Epithelial cell of esophagus (primary cell): ENCODE measurements at places on chromosomes 3 and 15.

DNA sequence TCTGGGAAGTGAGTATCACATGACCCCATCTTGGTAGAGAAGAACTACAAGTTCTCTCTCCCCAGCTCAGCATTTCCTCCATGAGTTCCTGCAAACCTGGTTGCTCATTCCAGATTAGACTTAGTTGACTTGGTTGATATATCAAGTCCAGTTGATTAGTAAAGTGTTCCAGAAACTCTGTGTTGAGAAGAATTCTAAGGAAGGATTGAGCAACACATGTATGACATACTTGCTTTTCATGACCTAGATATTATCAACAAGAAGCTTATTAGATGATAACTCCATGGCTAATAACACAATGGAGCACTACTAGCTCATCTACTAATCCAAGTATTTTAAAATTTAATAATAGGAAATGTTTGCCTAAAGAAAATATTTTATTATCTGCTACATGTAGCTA is 6.4 kb upstream of the EID1 start:
- DNase-seq, result peak; percentile 42

GRCh38 chr3:185992831-185993374 is 55.1 kb upstream of the TRA2B start:
- DNase-seq, result no peak

DNA sequence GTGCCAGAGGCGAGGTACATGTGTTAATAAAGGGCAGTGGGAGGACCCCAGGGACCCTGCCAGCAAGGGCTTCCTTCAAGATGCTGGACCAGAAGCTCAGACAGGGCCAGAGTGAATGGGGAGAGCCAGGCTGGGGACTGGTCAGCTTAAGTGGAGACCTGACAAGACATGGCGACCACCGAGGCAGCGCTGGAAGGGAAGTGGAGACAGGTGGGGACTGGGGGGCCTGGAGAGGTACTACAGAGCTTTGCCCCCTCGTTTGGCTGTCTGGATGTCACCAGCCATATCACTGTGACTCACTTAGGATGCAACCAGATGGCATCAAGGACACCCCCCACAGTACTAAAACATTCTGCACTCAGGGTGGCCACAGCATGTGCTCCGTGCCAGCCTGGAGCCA is 97.9 kb downstream of the ADCY5 start:
- no peak for DNase-seq

- peak; percentile 59 for DNase-seq
These were observed 110.1 kb downstream of the DNAH12 start for GRCh38 chr3:57434041-57434440.

- no peak for DNase-seq
These were observed 812.6 kb downstream of the ZPLD1 start for GRCh38 chr3:103247459-103247858.

- peak; percentile 13 for DNase-seq
These were observed 142.2 kb upstream of the ZNF385D start for GRCh38 chr3:21893242-21893641.

DNA sequence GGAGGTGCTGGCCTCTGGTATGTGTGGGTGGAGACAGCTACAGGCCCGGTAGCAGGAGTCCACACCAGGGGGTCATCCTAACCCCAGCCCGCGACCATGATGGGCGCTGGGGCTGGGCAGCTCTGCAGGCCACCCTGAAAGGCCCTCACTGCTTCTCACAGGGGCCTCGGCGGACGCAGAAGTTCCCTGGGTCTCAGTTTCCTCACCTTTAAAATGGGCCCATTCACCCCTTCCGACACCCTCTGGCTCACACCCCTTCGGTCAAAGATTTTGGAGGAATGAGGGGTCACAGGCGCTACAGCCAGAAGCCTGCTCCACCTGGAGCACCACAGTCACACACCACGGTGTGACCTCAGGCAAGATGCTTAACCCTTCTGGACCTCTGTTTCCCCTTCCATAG is 8.0 kb downstream of the PLXND1 start:
- DNase-seq, result no peak

GRCh38 chr15:80596521-80596976 is 98.6 kb upstream of the ABHD17C start:
- DNase-seq, result peak; percentile 61

- no peak for DNase-seq
These were observed 59.3 kb upstream of the OSTN start for GRCh38 chr3:191139736-191140135.

- DNase-seq, result no peak
These were observed 42.7 kb downstream of the THBS1 start for GRCh38 chr15:39623529-39623931.

DNA sequence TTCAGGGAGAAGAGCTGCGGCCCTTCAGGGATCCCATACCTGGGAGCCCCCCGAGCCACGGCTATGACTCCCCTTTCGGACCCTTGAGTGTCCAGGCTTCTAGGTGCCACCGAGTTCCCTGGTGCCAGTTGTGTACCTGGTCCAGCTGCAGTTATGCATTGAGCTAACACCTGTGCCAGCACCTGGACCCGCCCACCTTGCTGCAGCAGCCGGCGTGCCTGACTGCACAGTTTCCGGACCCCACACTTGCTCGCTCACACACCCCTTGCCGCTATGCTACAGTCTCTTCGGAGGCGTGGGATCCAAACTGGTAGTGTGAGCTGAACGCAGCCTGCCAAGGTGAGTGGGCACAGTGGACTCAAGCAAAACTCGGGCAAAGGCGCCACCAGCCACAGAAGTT is 284.5 kb upstream of the ROBO1 start:
- no peak for DNase-seq

DNA sequence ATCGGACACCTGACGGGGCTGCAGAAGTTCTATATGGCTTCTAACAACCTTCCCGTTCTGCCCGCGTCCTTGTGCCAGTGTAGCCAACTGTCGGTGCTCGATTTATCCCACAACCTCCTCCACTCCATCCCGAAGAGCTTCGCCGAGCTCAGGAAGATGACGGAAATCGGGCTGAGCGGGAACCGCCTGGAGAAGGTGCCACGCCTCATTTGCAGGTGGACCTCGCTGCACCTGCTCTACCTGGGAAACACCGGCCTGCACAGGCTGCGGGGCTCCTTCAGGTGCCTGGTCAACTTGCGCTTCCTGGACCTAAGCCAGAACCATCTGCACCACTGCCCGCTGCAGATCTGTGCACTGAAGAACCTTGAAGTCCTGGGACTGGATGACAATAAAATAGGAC is 9.8 kb upstream of the LRRC34 start:
- DNase-seq, result no peak

DNA sequence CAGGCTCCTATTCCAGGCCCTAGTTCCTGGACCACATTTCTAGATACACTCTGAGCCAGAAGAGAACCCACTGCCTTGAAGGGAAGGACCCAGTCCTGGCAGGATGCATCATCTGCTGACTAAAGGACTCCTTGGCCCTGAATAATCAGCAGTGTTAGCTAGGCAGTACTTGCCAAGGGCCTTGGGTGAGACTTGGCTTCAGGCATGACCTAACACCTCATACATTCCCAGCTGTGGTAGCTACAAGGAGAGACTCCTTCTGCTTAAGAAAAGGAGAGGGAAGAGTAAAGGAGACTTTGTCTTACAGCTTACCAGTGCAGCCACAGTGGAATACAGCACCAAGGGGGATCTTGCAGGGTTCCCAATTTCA is 26.4 kb downstream of the PEAK1 start:
- DNase-seq, result peak; percentile 55

DNA sequence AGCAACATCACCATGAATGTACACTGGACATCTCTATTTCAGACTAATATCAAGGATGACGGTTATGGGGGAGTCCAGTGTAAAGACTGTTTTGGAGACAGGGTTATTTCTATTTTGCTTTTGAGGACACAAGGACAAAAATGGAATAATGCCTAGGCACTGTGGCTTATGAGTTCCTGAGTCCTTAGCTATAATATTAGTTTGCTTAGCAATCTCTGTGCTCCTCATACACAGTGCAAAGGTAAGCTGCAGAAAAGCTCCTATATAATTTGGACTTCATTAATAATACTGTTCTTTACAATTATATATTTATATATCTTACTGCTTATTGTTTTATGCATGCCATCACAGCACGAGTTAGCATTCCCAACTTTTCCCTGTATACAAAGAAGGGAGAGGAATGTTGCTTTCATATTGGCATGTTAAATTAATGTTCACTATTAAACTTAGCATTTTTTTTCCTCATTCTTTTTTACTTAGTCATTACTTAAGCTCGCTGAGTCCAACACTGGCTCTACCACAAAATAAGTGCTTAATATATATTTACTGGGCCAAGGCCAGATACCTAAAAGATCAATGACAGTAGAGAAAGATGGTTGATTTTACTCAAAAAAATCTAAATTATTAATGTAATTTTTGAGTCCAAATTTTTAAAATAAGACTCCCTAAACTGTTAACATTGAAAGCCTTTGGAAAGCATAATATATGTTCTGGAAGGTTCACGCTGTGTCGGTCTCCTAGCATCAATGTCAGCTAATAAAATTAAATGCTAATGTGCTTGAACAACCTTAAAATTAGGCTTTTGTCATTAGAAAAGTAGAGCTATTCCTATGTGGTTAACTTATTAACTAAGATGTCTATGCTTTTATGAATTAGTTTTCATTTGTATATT is 13.8 kb downstream of the THBS1 start:
- DNase-seq, result peak; percentile 38

- no peak for DNase-seq
These were observed 121.0 kb upstream of the NUDT16 start for GRCh38 chr3:131260525-131260924.

DNA sequence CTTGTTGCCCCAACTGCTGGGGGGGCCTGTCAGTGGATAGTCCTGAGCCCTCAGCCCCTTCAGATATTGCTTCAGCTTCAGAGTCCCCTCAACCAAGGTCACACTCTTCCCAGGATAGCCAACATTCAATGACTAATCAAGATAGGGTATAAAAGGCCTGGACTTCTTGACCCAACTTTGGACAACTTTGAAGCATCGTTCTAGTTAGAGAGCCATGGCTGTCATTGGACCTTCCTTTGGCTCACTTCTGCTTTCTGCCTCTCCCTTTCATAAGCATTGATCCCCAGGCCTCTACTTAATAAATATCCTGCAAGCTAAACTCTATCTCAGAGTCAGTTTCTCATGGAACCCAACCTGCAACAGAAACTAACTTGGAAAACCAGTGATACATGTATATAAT is 31.3 kb upstream of the DCLK3 start:
- no peak for DNase-seq

- peak; percentile 73 for DNase-seq
These were observed 74.7 kb downstream of the RASA2 start for GRCh38 chr3:141561426-141562034.

DNA sequence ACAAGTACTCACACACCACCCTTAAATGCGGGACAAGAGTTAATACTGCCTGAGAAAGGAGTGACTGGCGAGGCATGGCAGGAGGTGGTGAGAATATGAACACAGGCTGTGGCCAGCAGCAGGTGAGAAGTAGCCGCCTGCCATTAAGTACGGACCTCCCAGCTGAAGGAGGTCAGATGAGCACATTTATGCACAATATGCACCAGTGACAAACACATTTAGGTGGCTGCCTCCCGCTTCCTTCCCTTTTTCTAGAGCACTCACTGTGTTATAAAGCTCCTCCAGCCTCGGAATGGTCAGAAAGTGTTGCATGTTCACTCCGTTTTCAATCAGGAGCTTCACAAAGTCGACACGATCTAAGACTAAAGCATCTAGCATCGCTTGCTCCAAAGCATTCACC is 52.4 kb downstream of the TRPM1 start:
- DNase-seq, result no peak

GRCh38 chr3:156761713-156762451 is 64.3 kb upstream of the LEKR1 start:
- no peak for DNase-seq

DNA sequence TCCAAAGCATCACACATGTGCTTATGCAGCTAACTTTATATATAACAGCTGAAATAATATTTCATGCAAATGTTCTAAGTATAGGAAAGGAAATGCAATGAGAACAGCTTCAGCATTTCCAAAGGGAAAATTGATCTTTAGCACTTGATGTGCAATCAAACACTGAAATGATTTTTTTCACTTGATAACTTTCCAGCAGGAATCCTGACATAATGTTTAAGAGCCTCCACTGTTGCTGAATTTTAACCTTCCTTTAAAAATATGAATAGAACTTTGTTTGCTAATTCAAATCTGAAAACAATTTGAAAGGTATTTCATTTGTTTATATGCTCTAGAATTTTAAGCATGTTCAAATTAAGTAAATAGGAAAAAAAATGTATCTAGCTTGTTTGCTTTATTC is 96.9 kb upstream of the STRIT1 start:
- no peak for DNase-seq

DNA sequence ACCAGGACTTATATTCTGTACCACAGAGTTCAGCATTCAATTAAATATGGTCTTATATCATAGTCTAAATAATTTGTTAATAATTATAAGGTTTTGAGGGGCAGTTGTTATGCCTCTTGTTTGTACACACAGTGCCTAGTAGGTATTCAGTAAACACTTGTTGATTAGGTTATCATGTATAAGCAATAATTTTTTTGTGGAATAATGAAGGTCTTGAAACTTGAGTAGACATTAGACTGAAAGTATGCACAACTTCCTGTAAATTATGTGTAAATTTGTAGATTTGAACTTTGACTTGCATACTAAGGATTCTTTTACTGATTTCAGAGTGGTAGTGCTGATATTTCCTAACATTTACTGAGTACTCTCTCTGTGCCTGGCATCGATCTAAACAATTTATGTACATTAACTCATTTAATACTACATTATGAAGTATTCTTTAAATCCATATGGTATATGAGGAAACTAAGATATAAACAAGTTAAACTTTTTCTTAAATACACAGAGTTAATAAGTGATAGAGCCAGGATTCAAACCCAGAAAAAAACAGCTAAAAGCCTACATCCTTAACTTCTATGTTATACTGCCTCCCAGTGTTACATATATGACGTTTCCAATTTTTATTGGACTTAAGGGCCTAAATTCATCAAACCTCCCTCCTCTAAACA is 65.1 kb downstream of the GLCE start:
- DNase-seq, result peak; percentile 51

GRCh38 chr15:77409259-77410156 is 10.4 kb downstream of the PEAK1 start:
- DNase-seq, result no peak

DNA sequence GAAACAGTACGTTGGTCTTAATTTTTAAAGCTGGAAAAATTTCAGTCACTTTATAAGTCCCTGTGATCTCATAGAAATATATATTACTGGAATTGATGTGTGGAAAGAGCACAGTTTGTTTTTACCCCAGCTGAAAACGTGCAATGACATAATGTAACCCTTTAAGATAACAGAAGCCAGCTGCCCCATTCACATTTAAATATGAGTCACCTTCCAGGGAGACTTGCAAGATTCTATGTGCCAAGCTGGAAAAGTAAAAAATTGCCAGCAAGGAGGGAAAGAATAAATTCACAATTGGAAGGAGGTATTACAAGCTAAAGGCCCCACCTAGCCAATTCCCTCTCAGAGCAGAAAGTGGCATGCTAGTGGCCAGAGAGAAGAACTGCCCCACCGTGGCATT is 50.2 kb downstream of the SAMMSON start:
- DNase-seq, result peak; percentile 36
